ENCODE measurements at places on chromosomes 3 and 15.
A peak's percentile ranks its signal among the peaks of the same experiment; 100 is the strongest.

DNA sequence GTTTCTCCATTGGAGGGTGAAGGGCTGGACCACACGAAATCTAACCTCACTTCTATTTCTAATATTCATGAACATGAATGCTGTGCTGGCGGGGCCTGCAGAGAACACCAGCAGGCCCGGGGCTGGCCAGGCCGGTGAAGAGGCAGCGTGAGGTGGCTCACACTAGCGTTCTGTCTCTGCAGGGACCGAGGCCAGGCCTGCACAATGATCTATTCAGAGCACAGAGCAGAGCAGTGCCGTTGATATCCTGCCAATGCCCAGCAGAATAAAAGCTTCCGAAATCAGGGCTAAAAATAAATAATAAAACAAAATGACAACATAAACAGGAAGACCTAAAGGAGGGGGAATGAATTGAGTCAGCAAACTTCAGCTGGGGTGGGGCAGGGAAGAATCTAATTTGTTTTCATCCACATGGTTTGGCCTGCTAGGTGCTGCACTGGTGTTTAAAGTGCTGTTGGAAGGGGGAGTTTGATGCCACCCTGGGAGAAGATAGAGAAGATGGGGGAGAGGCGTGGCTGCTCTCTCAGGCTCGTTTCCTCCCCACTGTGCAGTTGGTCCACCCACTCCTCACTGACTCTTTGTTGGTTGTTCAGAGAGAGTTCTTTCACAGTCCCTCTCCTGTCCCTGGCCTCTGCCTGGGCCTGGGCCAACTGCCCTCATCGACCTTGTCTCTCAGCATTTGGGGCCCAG lies 837.1 kb downstream of the AGBL1 start:
- no peak for DNase-seq

DNA sequence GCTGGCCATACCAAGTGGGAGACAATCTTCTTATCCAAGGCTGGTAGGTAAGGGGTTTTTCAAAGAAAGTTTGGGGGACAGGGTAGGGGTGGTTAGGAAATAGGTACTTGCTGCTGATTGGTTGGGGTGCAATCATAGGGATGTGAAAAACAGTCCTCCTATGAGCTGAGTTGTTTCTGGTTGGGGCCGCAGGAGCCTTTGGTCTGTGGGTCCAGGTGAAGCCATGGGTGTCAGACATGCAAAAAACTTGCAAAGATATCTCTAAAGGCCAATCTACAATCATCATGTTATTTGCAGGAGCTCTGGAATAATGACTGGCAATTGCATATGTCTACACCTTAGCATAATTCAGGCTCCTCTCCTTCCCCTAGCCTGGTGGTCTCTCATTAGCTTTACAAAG lies 982.3 kb downstream of the DIPK2A start:
- no peak for DNase-seq

GRCh38 chr3:138862924-138863775 lies 28.4 kb upstream of the PIK3CB start:
- peak; percentile 46 for DNase-seq

GRCh38 chr3:185942396-185942795 lies 4.6 kb upstream of the TRA2B start:
- DNase-seq: no peak

GRCh38 chr3:9749296-9749644 lies 482 bp upstream of the OGG1 start:
- no peak for DNase-seq

DNA sequence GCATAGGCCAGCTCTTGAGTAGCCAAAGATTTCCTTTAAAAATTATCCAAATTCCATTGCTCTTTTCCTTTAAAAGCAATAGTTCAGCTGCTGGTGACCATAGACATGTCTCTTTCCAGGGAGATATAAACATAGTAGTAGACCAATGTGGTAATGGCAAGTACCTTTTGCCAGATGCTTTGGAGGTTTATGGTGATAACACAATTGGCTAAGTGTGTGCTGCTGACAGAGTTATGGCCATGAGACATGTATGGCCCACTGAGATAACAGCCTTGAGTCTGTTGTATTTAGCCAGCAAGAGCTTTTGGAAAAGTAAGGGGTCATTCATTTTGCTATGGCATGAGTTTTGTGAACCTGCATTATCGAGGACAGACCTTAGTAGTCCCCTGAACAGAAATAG lies 1146.8 kb downstream of the TUSC7 start:
- DNase-seq: no peak

GRCh38 chr3:32626631-32627030 lies 56.0 kb upstream of the DYNC1LI1 start:
- no peak for DNase-seq

GRCh38 chr3:133531981-133532380 lies 41.5 kb upstream of the CDV3 start:
- no peak for DNase-seq

All from NCI-H446 treated with DMSO at 0.1 percent for 48 hours (cell line).